Right atrium auricular region (tissue), 2 donors: ENCODE measurements at places on chromosomes 2 and 18. TPM values are rescaled to one million over a fixed set of nuclear protein-coding genes. Genes with fewer than 3 reads are reported as not detected.

Gene KCTD1
- 44.4 TPM for total RNA-seq

- DNase-seq: no peak
- H3K36me3 ChIP-seq: no peaks in the 10 kb centered on the region
- no peaks in the 10 kb centered on the region for H3K4me1 ChIP-seq
- H3K27ac ChIP-seq: no peak overlapping the region
Measured at GRCh38 chr2:205675861-205676516, 6.3 kb upstream of the NRP2 start.

DNA sequence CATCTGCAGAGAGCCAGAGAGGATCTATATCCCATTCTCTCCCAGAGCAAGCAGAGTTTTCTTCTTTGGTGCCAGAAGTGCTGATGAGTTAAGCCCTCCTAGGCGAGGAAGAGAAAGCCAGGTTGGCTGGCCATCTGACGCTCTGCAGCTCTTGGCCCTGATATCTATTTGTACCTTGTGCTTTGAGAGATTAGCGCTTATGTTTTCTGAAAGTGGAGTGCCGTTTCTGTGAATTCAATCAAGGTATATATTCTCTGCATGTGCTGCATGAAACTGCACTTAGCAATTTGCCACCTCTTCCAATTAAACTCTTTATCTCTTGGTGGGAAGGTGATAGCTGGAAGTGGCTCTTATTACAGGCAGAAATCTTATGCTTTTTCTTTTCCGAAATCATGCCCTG is 177.5 kb downstream of the LPIN1 start:
- DNase-seq: no peak
- no peak overlapping the region for H3K27ac ChIP-seq
- H3K4me3 ChIP-seq: no peak overlapping the region

DNA sequence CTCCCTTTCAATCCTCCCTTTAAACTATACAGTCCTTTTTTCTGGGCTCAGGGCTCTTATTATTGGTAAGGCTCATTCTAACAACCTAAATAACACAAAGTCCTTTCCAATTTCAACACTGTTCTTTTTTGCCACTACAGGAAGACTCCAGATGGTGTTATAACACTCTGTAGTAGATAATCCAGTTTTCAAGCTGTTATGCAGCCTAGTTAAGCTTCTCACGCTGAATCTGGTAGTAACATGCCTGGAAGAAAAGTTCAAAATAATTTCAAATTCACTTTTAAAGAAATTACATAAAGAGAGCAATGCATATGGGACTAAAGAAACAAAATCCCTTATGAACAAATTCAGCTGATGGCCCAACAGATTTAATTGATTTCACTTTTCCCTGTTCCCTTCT is 3.2 kb upstream of the MPP4 start:
- H3K4me3 ChIP-seq: no peak overlapping the region
- H3K4me1 ChIP-seq: no peaks in the 10 kb centered on the region
- H3K27me3 ChIP-seq: no peaks in the 10 kb centered on the region
- H3K27ac ChIP-seq: no peak overlapping the region

GRCh38 chr2:61460163-61460562 is 10.7 kb downstream of the USP34 start:
- H3K27ac ChIP-seq: no peak overlapping the region
- H3K4me3 ChIP-seq: no peak overlapping the region
- H3K27me3 ChIP-seq: no peaks in the 10 kb centered on the region
- no peaks in the 10 kb centered on the region for H3K4me1 ChIP-seq
- no peaks in the 10 kb centered on the region for H3K36me3 ChIP-seq

Gene GATA6
- total RNA-seq: 95.5 TPM

Gene DCC
- total RNA-seq: not detected

DNA sequence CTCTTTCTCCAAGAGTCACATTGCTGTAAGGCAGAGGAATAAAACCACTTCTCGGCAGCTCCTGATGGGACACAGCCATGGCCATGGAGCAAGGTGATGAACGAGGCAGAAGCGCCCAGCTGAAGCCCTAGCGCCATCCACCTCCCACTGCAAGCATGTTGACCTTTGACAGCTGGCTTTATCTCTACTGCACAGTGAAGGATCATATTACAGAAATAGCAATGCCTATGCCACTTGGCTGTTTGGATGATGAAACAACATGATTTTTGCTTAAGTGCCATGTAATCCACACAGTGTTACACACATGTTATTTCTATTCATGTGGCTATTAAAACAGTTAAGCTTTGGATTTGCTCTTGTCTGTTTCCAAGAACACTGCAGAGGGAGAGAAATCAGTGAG is 167.7 kb downstream of the VAPA start:
- no peak for DNase-seq
- H3K27me3 ChIP-seq: no peaks in the 10 kb centered on the region
- no peak overlapping the region for H3K4me3 ChIP-seq
- no peak overlapping the region for H3K27ac ChIP-seq
- no peaks in the 10 kb centered on the region for H3K4me1 ChIP-seq
- no peaks in the 10 kb centered on the region for H3K36me3 ChIP-seq

Gene RTKN
- total RNA-seq: 10.4 TPM

- no peaks in the 10 kb centered on the region for H3K27me3 ChIP-seq
- no peak for DNase-seq
- no peaks in the 10 kb centered on the region for H3K4me1 ChIP-seq
- H3K36me3 ChIP-seq: no peaks in the 10 kb centered on the region
- H3K27ac ChIP-seq: no peak overlapping the region
Measured at GRCh38 chr2:182649316-182649715, 66.7 kb upstream of the DNAJC10 start.

Gene SLC9A2
- total RNA-seq: 0.22 TPM

DNA sequence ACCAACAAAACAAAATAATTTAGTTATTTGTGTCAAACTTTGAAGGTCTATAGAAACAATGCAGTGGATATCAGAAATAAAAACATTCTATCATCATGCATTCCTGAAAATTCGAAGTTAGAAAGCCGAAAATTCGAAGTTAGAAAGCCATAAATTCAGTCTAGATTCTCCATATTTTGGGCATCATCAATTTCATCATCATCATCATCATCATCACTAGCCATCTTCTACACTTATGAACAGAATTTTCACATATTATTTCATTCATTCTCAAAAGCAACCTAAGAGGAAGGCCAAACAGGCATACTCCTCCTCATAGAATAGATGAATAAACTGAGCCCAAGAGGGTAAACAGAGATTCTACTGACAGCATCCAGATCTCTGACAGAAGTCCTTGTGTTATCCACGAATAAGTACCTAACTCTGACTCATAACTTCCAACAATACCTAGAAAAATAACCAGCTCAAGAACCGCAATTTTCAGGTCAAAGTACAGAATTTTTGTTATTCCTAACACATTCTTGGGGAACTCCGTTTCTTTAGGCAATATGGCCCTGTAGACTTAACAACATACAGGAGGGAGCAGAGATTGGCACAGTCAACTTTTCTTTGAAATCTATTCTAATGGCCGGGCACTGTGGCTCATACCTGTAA is 84.7 kb downstream of the TCF4 start:
- H3K36me3 ChIP-seq: no peaks in the 10 kb centered on the region
- no peak overlapping the region for H3K4me3 ChIP-seq
- peaks cover 25% of the 10 kb centered on the region for H3K4me1 ChIP-seq
- H3K27ac ChIP-seq: no peak overlapping the region
- no peaks in the 10 kb centered on the region for H3K27me3 ChIP-seq

- H3K36me3 ChIP-seq: no peaks in the 10 kb centered on the region
- no peak overlapping the region for H3K4me3 ChIP-seq
- H3K27ac ChIP-seq: no peak overlapping the region
- no peaks in the 10 kb centered on the region for H3K4me1 ChIP-seq
Measured at GRCh38 chr2:191376981-191377629, 131.9 kb downstream of the MYO1B start.

Gene FBXO15
- total RNA-seq: not detected

DNA sequence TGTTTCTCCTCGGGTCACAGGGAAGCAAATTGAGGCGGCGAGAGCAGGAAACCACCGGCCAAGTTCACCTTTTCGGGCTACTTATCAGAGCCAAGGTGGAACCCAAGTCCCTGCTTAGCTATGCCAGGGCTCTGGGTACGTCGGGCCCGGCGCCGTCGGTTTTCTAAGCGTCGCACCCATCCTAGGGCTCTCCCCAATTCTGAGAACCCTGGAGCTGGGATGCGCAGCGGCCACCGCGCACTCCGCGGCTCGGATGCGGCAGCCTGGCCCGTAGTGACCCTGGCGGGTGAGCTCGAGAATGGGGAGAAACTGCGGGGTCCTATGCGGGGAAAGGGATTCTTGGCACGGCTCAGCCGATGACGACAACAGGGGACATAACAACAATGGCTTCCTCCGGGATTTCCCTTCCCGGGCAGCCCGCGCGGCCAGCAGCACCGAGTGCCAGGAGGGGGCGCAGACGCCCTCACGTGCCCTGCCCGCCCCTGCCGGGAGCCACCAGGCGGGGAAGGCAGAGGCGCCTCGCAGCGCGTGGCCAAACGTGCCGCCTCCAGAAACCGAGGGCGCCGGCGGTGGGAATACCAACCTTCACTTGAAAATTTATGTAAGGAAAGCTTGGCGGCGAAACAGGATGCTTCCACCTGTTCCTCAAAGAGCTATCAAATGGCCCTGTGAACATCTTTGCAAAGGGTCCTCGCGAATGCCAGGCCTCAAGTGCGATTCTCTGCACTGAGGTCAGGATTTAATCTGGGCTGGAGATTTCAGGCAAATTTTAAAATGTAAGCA is 2.1 kb upstream of the SLC30A3 start:
- H3K4me3 ChIP-seq: peak overlapping the region; percentile 52
- H3K36me3 ChIP-seq: no peaks in the 10 kb centered on the region
- H3K27ac ChIP-seq: peak overlapping the region; percentile 68
- no peaks in the 10 kb centered on the region for H3K4me1 ChIP-seq
- no peak for DNase-seq

Gene IKZF2
- 6.0 TPM for total RNA-seq

Gene RASGRP3
- 50.0 TPM for total RNA-seq

DNA sequence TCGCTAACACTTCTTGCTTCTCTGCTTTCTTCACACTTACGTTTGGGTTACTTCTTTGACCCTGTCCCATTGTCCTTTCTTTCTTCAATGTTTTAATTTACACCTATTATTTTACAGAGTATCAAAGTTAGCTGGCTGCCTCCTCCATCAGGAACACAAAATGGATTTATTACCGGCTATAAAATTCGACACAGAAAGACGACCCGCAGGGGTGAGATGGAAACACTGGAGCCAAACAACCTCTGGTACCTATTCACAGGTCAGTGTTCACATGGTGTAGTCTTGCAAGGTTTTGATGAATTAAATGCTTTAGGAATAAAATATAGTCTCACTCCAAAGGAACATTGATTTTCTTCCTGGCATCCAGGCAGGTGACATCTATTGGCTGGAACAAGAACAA is 919.0 kb downstream of the MBD2 start:
- H3K4me1 ChIP-seq: no peaks in the 10 kb centered on the region
- no peaks in the 10 kb centered on the region for H3K36me3 ChIP-seq
- no peak for DNase-seq
- no peaks in the 10 kb centered on the region for H3K27me3 ChIP-seq
- H3K27ac ChIP-seq: no peak overlapping the region
- H3K4me3 ChIP-seq: no peak overlapping the region

GRCh38 chr2:146734042-146734820 is 1110.6 kb upstream of the ACVR2A start:
- no peak for DNase-seq
- no peak overlapping the region for H3K4me3 ChIP-seq
- H3K27me3 ChIP-seq: no peaks in the 10 kb centered on the region

DNA sequence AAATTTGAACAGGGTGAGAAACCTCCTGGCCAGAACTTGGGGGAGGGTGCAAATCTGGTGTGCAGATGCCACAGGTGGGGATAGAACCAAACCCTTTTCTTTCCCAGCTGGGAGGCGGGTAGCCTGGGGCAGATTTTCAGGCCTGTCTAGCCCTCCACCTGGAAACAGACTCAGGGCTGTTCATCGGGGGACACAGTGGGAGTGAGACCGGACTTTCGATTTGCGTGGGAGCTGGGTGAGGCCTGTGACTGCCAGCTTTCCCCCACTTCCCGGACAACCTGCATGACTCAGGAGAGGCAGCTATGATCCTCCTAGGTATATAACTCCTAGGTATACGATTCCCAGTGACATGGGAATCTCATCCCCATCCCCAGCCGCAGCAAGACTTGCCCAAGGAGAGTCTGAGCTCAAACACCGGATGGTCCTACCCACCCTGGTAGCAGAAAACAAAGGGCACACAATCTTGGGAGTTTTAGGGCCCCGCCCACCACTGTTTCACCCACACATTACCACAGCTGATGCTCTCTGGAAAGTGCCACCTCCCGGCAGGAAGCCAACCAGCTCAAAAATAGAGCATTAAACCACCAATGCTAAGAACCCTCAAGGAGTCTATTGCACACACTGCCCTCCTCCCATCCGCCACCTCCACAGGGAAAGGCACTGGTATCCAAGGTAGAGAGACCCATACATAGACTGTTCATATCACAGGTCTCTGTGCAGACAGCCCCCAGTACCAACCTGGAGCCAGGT is 92.5 kb downstream of the BARD1 start:
- no peak for DNase-seq
- no peak overlapping the region for H3K27ac ChIP-seq
- no peaks in the 10 kb centered on the region for H3K36me3 ChIP-seq
- H3K4me1 ChIP-seq: no peaks in the 10 kb centered on the region
- H3K4me3 ChIP-seq: no peak overlapping the region

Gene ATP5F1A
- total RNA-seq: 1,543 TPM

Gene IL1R2
- 16.1 TPM for total RNA-seq

DNA sequence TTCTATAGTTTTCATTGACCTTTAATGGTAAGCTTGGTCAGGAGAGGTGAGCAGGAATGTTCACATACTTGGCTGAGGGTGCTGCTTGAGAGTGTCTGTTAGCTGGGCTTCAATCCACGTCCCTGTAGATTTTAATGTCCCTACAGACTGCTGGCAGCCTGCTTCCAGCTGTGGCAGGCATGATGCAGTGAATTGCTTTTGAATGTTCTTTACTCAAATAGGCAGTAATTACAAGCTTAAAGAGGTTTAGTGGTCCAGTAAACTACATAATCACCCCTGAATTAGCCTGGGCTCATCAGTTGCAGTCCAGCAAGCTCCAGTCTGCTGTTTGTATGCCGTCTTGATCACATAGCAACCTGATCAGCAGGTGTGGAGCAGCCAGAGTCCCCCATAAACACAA is 102.1 kb downstream of the MEIS1 start:
- no peak for DNase-seq
- H3K27ac ChIP-seq: no peak overlapping the region
- no peaks in the 10 kb centered on the region for H3K36me3 ChIP-seq
- no peaks in the 10 kb centered on the region for H3K27me3 ChIP-seq
- H3K4me3 ChIP-seq: no peak overlapping the region

Gene AKAIN1
- total RNA-seq: not detected
